Fibroblast of upper back skin (primary cell): ENCODE measurements at places on chromosomes 16 and 17.

DNA sequence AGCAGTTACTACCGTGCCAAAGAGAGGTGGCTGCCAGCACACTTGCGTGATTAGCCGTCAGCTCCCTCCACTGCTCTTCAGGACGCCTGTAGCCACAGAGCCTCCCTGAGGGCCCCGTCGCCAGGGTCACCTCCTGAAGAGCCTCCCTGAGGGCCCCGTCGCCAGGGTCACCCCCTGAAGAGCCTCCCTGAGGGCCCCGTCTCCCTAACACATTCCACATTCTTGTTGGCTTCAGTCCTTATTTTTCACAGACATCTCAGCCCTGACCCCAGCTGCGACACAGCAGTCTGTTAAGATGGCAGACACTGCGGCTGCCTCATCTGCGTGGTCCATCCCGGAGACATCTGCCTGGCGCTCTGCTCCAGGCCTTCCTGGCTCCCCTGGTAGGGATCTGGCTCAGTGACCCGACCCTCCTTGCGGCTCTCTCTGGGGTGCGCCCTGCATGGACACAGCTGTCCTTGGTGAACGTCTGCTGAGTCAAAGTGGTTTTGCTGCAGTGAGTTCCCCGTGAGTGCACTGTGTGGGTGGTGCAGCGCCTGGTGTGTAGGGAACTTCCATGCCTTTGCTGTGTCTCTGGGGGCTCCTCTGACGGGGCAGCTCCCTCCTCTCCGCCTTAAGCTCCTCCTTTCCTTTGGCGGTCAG, 11.4 kb downstream of the ACSF3 start:
- no peak for DNase-seq

DNA sequence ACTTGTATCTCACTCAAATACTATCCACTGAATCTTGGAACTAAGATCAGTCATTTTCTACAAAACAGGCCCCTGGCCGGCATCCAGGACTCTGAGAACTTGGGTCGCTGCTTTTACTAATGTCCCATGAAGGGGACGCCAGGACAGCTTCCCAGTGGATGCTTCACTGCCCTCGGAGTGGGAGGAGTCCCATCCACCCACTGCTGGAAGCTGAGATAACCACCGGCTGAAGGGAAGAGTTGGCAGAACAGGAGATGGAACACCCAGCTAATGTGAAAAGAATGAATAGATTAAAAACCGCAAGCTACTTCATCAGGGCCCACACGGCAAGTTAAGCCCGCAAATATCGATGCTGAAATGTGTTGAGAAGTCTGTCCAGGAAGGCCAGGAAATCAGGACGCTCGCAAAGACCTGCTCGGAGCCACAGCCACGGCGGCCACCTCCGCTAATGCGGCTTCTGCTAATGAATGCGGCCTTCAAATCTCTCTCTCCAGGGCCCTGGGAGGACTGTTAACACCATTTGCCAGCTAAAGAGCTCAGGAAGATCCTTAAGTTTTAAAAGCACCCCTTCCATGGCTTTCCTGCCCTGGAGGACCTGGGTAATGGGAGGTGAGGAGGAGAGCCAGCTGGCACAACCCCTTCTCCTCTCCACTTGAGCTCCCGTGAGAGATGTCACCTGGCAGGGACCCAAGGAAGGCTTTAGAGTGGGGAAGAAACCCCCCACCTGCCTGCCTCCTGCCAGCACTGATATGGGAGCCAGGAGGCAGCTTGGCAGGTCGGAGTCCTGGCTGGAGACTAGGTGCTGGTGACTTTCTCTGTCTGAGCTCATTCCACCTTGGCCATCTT, 226.6 kb upstream of the RPL38 start:
- DNase-seq: peak; percentile 44

GRCh38 chr16:10151718-10152117, 30.5 kb downstream of the GRIN2A start:
- no peak for DNase-seq

DNA sequence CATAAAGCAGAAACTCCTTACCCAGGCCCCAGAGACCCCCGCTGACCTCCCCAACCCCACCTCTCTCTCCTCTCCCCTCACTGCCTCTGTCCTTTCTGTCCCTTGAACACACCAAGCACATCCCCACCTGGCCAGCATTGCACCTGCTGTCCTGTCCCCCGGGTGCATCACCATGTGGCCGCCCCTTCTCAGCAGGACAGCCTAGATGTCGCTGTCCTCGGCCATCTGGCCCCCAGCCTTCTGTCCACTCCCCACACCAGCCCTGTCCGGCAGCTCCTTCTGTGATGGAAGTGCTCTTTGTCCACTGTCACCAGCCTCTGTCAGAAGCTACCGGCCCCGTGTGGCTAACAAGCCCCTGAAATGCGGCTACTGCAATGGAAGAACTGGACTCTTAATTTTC, 12.3 kb upstream of the MPRIP start:
- DNase-seq: no peak

DNA sequence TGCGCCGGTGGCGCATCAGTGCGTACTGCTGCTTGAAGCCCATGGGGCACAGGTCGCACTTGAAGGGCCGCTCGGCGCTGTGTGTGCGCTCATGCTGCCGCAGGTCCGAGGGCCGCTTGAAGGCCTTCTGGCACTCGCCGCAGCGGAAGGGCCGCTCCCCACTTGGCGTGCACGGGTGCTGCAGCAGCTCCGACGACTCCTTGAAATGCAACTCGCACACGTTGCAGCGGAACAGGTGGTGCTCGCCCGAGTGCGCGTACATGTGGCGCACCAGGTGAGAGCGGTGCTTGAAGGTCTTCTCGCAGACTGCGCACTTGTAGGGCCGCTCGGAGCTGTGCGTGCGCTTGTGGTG, 3.3 kb downstream of the ZNF319 start:
- DNase-seq: no peak

DNA sequence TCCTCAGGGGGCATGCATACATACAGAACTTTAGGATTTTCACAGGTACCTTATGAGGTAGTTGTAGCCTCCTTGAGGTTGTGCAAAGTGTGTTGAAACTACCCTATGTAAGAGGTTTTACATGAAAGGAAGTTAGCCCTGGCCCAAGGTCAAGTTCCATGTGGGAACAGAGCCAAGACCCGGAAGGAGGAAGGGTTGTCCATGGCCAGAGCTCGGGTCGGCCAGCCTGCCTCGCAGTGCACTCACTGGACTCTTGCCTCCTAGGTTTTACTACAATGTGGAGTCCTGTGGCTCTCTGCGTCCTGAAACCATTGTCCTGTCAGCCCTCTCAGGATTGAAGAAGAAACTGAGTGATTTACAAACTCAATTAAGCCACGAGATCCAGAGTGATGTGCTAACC, 8.2 kb downstream of the POLR2C start:
- DNase-seq: no peak

- DNase-seq: peak; percentile 62
These were observed 310.4 kb downstream of the XYLT1 start for GRCh38 chr16:17160285-17160853.

GRCh38 chr16:21652453-21652852, at the start of gene IGSF6:
Gene IGSF6 (minus strand): TSS chr16:21652608. CDS start chr16:21652598, 10 bp downstream.
- no peak for DNase-seq

DNA sequence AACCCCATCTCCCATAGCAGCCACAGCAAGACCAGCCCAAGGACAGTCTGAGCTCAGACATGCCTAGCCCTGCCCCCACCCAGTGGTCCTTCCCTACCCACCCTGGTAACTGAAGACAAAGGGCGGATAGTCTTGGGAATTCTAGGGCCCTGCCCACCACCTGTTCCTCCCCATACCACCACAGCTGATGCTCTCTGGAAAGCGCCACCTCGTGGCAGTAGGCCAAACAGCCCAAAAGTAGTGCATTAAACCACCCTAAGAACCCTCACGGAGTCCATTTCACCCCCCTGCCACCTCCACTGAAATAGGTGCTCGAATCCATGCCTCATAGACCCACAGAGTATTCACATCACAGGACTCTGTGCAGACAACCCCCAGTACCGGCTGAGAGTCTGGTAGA, 1021.4 kb downstream of the CDH8 start:
- no peak for DNase-seq

- DNase-seq: peak; percentile 73
These were observed 201.7 kb upstream of the NLRP1 start for GRCh38 chr17:5785867-5786509.

DNA sequence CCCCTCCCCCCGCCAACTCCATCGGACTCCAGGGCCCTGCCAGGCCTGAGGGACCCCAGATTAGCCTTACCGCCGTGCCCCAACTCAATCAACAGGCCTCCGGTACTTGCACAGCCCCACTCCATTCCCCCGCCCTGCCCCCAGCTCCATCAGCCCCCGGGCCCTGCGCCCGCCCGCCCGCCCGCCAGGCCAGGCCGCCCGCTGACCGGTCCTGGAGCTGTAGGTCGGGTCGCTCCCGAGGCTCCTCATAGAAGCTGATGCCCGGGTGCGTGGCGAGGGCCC, 308 bp downstream of the GTF3C1 start:
- no peak for DNase-seq

DNA sequence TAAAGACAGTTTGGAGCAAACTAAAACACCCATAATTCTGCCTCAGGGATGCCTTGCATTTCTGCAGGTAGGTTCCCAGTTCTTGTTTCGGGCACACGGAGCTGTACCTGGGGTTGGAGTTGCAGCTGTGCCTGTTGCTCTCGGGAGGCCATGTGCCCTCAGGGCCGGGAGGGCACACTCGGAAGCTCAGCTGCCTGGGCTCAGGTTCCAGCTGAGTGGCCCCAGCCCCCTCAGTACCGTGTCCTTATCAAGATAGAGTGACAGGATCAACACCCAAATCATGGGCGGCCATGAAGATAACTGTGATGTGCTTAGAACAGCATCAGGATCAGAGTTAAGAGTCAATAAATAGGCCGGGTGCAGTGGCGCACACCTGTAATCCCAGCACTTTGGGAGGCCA, 107.9 kb downstream of the SNX29 start:
- DNase-seq: no peak

DNA sequence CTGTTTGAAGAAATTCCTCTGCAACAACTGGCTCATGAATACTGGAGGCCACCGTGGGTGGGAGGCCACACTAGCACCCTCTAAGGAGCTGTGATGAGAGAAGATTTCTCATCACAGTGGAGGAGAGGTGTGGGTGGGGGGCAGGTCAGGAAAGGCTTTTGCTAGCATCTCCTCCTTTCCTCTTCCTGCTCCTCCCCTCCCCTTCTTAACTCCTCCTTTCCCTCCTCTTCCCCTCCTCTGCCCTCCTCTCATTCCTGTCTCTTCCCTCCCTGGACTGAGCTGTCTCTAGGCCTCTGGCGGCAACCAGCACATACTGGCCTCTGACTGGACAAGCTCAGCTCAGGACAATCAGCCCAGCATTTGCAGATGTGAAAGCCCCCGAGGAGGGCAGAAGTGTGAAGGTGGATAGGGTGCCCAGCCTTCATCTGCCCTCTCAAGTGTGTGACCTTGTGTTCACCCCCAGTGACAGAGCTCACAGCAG, 19.0 kb upstream of the LHX1 start:
- DNase-seq: peak; percentile 66

- no peak for DNase-seq
These were observed 46.1 kb upstream of the KCNJ2 start for GRCh38 chr17:70123193-70123592.

DNA sequence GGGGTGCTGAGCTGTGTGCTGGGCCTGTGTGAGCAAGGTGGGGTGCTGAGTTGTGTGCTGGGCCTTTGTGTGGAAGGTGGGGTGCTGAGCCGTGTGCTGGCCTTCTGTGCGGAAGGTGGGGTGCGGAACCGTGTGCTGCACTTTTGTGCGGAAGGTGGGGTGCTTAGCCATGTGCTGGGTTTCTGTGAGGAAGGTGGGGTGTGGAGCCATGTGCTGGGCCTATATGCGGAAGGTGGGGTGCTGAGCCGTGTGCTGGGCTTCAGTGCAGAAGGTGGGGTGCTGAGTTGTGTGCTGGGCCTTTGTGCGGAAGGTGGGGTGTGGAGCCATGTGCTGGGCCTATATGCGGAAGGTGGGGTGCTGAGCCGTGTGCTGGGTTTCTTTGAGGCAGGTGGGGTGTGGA, 555.4 kb upstream of the EEF2KMT start:
- DNase-seq: no peak

DNA sequence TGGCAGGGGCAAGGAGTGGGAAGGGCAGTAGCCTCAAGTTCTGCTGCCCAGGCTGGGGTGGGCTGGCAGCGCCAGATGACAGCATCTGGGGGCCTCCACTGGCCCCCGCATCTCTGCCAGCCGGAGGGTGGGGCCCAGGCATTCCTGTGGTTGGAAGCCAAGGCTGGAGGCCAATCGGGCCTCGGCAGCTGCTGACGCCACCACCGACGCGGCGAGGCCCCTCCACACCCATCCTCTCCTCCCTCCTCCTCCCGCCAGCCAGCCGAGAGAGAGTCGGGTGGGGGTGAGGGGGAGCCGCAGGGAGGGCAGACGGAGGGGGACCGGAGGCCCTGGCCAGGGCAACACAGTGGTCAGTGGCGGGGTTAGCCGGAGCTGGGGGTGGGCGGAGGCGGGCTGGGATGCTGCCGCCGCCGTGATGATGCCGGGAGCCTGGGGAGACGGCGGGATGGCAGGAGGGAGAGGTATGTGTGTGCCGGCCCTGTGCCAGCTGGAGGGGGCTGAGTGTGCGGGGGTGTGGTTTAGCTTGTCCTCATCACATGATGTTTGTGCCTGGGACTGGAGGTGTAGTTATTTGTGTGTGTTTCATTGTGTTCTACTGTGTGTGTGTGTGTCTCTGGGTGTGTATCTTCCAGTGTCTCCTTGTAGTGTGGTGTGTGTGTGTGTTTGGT, 36.6 kb downstream of the ARHGAP23 start:
- peak; percentile 92 for DNase-seq

DNA sequence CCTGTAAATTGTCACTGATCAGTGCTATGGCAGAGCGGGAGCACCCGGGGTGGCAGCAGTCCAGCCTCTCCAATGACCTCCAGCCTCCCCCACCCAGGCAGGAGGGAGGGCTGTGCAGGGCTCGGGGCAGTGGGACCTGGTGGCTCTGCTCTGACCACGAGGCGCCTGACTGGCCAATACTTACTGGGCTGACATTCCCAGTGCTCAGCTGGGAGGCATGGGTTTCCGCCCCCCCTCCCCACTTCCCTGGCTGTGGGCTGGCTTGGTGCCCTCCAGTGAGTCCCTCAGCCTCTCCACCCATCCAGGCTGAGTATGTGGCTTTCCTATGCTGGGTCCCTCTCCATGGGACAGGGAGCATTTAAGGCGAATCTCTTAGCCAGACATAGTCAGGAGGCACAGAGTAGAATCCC, 2.7 kb downstream of the SOCS3 start:
- DNase-seq: peak; percentile 64

GRCh38 chr17:8794636-8795035, 4.5 kb downstream of the MFSD6L start:
- DNase-seq: peak; percentile 27

- DNase-seq: no peak
These were observed 11.1 kb downstream of the TLE7 start for GRCh38 chr16:71430744-71431143.

DNA sequence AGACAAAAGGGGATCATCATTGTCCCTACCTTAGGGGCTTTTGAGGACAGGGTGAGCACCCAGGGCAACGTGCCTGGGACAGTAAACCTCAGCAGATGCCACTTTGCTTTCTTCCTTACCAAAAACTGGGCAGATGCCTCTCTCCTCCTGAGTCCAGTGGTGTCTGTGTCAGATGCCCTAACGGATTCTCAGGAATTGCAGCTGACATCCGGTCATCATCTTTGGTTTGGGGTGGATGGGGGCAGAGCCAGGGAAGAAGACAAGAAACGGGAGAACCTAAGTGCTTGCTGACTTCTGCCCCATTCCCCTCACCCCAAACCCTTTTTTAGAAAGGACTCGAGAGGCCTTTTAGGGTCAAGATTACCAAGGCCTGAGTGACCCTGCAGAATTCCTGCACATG, 187.5 kb downstream of the MSI2 start:
- no peak for DNase-seq
